ENCODE measurements at places on chromosomes 5 and 9.
A peak's percentile ranks its signal among the peaks of the same experiment; 100 is the strongest.

DNA sequence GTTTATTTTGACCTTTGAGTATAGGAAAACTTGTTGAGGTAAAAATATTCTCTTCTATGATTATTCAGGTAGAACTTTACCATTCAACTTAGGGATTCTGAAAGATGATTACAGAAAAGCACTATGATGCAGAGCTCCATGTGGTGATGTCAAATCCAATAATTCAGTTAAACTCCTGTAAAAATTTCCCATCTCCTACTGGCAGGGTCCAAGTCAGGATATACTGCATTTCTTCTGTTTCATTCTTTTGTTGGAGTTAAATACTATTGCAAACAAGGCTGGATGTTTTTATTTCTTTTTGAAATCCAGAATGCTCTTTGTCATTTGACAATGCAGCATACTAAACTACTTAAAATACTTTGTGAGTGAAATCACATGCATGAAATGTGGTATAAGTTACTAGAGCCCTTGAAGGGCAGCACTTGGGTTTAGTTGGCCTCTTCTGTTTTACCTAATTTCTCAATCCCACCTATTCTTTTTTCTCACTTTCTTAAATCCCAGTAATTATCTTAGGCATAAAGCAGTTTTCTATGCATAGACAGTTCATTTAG, 204.5 kb downstream of the FBXL7 start:
- no peak for DNase-seq

DNA sequence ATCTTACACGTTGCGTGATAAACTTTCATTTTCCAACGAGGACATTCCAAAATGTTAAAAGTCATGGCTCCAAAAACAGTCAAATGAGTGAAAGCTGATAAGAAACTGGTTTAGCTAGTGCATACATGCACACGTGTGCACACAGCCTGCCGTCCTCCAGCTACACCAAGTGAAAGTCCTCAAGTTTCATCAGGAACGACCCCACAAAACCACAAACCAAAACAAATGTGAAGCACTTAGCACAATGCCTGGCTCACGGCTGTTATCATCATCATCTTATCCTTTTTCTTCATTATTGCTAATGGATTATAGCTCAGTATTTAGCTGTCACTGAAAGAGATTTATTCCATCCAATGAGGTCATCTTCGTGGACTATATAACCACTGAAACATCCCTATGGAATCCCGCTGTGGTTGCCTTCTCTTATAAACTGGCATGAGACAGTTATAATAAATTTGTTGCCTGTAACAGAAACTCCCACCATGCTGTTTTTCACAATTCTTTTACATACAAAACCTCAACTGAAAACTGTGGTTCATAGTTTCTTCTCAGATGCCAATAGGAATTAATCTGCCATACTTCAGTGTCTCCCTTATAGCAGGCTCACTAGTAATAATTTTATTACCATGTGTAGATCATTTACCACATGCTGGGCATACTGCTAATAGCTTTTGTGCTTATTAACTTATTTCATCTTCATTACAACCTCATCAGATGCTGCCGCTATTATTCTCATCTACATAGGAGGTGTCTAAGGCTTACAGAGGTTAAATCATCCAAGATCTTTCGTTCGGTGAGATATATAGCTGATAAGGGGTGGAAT, 56.1 kb downstream of the SAXO1 start:
- no peak for DNase-seq

DNA sequence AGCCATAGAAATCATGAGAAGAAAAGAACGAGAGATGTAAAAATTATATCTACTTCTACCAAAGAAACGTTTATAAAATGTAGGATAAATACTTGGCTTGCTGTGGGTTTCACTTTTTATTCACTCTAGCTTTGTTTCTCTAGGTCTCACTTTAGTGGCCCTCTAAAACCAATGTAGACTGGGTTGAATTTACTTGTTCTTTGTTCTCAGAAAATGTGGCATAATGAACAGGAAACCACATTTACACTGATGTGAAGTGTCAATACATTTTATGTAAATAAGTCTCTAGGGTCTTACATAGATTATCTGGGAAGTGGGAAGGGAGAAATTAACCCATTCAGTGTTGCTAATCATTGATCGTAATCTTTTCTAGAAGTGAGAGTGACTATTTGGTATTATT, 58.9 kb downstream of the PLPPR1 start:
- no peak for DNase-seq

GRCh38 chr5:38046103-38046502, 206.3 kb upstream of the GDNF start:
- no peak for DNase-seq

DNA sequence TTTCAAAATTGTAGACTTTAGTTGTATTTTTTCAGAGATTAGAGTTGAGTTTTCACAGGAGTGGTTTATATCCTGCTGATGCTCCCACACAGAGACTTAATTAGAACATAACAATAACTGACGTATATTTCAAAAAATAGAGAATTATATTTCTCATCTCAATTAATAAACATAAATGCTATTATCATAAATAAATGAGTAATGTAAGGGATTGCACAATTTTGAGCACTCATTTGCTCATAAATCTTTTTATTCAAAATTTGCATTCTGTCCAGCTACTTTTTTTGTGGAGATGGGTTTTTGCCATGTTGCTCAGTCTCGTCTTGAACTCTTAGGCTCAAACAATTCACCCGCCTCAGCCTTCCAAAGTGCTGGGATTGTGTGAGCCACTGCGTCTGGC, 515.7 kb upstream of the RORB start:
- no peak for DNase-seq

GRCh38 chr5:604391-604831, 7.7 kb upstream of the CEP72 start:
- no peak for DNase-seq

DNA sequence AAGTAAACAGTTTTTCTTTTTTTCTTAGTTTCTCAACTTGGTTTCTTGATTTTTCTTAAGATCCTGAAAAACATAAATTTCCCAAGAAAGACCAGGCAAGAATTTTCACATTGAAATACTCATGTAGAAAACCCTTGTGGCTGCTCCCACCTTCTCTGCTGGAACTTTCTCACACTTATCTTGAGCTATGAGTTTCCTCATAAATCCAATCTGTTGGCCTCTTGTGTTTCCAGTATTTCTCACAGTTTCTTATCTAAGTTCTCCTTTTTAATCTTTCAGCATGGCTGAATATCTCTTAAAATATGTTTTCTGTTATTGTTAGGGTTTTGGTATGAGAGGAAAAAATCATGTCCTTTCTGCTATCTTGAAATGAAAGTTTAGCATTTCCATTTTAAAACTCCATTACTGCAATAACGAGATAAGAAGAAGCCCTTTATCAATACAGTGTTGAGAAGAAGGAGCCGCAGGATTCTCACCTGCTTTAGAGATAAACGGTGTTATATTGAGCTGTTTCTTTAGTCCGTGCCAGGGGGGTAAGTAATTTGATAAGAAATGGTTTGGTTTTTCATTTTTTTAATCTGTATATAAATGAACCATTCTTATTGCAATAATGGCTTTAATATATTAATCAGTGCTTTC, 89.3 kb downstream of the ALDH1A1 start:
- no peak for DNase-seq

GRCh38 chr5:543755-544674, 19.8 kb upstream of the SLC9A3 start:
- DNase-seq, result peak; percentile 34

DNA sequence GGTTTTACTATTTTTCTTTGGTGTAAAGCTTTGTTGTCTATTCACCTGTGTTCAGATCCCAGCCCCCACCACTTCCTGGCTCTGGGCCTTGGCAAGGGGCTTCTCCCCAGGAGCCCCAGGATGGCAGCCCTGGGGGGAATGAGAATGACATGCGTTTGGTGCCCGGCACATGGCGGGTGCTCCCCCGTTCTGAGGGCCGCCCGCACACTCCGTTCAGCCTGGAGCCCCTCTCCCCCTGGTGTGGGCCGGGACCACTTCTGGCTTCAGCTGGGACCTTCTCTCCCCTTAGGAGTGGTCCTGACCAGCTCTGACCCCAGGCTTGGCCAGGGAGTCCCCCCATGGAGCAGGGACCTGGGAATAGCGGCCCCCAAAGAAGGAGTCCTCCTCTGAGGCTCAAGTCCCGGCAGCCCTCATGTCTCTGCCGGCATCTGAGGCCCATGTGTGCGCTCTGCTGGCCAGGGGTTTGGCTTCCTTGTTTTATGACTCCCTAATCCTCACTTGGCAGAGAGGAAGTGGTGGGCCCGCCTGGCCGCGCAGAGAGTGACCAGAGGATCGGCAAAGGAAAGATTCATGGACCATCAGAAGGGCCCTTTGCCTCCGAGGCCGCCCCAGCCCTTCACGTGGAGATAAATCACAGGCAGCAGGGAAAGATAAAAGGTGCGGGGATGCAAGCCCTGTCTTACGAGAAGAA, 57.0 kb upstream of the LMX1B start:
- no peak for DNase-seq

DNA sequence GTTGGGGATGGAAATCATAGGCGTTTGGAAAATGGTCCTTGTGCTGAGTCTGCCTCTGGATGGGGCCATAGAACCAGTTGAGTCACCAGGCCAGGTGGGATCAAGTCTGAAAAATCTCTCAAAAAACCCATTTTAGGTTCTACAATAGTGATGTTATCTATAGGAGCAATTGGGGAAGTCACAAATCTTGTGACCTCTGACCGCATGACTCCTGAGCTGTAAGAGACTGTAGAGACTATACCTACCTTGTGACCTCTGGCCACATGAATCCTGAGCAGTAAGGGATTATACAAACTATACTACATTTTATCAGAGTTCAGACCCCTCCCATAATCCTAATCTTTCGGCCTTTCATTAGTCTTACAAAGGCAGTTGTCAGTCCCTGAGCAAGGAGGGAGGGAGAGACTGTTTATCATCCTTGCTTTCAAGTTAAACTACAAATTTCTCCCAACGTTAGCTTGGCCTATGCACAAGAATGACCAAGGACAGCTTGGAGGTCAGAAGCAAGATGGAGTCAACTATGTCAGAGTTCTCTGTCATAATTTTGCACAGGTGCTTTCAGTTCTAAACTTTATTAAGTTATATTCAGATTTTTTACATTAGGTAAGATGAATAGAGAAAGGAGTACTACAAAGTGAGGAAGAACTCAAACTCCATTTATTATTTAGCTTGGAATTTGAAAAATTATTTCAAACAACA, 11.5 kb upstream of the JMY start:
- no peak for DNase-seq

DNA sequence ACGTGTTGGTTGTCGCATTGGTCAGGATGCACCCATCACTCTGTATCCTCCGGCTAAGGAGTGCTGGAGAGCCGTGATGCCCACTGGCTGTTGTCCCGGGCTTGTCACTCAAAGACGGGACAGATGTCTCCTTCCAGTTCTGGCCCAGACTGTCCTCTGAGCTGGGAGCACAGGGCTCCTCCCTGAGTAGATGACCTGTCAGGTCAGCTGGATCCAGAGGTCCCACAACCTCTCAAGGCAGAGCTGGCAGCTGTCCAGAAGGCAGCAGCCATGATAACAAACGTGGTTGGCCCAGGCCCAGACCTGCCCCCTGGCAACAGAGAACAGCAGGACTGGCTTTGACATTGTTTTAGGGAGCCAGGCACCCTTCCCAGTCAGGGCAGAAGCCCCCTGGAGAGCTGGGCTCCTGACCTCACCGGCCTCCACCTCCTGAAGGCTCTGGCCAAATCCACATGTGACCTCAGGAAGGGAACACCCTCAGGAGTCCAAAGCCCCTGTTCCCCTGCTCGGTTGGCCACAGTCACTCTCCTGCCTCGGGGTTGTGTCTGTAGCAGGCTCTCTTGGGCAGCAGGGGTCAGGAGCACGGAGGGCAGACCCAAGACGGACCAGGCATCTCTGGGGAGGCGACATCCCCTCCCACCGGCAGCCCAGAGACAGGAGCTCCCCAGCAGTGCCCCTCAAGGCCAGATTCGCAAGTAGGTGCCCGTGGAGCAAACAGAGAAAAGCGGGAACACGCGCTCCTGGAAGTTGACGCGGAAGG, 10.3 kb downstream of the TRIM7 start:
- DNase-seq, result no peak

DNA sequence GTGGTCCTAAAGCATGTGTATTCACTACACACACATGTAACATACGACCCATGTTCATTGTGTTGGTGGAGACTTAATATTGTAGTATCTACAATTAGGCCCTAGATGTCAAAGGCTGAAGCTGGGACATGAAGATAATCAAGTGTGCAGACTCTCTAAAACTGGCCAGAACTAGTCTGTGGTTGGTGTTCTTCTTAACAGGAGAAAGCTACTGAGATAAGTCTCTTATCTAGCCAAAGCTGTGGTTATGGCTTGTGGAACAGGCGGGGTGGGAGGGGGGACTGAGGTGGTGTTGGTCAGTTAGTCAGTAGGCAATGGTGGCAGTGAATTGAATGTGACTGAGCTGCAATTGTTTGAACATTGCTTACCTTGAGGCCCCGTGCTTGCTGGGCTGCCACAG, 112.7 kb upstream of the SLC24A2 start:
- DNase-seq, result no peak

DNA sequence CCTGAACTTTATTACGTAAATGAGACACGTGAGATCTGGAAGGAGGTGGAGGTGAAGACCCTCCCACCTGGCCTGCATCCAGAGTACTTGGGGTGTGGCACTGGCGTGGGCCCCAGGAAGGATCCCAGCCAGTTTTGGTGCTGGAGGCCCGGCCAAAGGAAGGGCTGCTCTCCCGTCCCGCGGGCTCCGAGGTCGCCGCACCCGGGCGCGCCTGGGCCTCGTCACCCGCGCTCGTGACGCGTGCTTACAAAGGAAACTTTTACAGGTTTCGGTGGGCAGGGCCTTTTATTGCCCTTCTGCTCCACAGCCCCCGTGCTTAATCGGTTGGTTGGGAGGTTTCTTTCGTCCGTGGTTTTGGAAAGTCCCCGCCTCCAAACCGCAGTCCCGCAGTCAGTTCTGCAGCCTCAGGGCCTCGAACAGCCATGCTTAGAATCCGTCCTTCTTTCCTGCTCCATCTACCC, 29.2 kb downstream of the CDKN2A start:
- no peak for DNase-seq

DNA sequence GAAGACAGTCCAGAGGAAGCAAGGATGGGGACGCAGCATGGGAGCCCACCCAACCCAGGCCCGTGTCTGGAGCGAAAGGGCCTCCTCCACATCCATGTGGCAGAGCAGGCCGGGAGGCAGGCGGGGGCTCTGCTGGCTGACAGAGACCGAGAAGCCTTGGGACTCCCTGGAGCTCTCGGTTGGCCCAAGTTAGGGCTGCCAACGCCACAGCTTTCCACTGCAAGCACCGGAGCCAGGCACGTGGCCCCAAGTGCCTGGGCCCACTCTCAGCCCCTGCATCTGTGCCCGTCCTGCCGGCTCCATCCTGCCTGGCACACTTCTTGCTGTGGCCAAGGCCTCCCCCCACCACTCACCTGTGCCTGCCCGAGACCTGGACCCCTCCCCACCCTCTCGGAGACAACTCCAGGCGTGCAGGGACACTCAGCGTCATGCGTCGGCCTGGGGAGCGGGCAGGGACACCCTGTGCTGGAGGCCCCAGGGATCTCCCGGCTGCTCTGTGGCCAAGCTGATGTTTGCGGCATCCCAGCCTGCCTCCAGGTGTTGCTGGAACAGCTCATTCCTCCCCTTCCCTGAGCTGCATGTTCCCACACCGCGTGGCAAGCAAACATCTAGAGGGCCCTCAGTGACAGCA, 31.5 kb downstream of the SLC6A3 start:
- DNase-seq, result no peak

Measured in stimulated activated naive CD4-positive, alpha-beta T cell (primary cell).